ENCODE measurements at places on chromosomes 7 and 10.

DNA sequence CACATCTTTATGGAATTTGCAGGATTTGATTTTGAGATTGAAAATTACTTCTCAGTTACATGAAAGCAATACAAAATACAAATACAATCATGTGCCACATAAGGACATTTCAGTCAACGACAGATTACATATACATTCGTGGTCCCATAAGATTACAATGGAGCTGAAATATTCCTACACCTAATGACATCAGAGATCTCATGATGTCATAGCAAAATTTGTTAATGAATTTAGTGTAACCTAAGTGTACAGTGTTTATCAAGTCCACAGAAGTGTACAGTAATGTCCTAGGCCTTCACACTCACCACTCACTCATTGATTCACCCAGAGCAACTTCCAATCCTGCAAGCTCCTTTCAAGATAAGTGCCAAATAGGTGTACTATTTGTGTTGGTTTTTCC lies 126.5 kb downstream of the GPAM start:
- no peak for DNase-seq

- DNase-seq = peak; percentile 38
These were observed 70.6 kb downstream of the PIP4K2A start for GRCh38 chr10:22643775-22644174.

DNA sequence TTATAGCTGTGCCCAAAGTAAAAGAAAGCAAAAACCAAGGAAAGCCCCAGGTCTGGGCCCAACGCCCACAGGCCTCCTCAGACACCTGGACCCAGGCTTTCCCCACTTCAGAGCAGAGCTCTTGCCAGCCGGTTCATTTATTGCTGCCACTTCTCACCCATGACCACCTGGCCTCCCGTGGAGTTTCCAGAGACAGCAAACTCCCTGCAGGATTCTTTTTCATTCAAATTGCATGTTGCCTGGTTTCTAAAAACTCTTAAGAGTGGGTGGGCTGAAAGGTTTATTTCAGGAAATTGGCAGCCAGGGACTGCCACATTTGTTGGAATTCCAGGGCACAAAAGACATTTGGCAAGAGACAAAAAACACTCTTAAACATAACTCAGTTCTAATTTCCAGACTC lies 4.7 kb downstream of the VOPP1 start:
- no peak for DNase-seq

- DNase-seq = no peak
These were observed 24.2 kb downstream of the NCOA4 start for GRCh38 chr10:46006219-46006618.

GRCh38 chr10:129328546-129328945 lies 138.5 kb upstream of the MGMT start:
- no peak for DNase-seq

- no peak for DNase-seq
These were observed 210.9 kb upstream of the SEMA3E start for GRCh38 chr7:83859827-83860226.

GRCh38 chr10:108385963-108386362 lies 1221.5 kb upstream of the SORCS1 start:
- no peak for DNase-seq

DNA sequence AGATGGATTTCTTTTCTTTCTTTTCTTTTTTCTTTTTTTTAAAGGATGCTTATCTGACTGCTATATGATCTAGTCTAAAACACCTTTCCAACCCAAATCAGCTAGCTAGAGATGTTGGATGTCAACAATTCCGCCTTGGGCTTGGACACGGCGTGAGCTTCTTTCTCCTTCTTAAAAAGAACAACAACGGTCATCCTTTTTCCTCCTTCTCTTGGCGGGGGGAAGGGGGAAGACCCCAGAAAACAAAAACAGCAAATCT lies 1.0 kb downstream of the BEND7 start:
- no peak for DNase-seq

GRCh38 chr10:75034131-75034512 lies 77.3 kb upstream of the SAMD8 start:
- DNase-seq = peak; percentile 55

GRCh38 chr10:100446130-100446761 lies 16.6 kb upstream of the WNT8B start:
- DNase-seq = no peak

- no peak for DNase-seq
These were observed 72.5 kb downstream of the SYPL1 start for GRCh38 chr7:106039486-106040060.

DNA sequence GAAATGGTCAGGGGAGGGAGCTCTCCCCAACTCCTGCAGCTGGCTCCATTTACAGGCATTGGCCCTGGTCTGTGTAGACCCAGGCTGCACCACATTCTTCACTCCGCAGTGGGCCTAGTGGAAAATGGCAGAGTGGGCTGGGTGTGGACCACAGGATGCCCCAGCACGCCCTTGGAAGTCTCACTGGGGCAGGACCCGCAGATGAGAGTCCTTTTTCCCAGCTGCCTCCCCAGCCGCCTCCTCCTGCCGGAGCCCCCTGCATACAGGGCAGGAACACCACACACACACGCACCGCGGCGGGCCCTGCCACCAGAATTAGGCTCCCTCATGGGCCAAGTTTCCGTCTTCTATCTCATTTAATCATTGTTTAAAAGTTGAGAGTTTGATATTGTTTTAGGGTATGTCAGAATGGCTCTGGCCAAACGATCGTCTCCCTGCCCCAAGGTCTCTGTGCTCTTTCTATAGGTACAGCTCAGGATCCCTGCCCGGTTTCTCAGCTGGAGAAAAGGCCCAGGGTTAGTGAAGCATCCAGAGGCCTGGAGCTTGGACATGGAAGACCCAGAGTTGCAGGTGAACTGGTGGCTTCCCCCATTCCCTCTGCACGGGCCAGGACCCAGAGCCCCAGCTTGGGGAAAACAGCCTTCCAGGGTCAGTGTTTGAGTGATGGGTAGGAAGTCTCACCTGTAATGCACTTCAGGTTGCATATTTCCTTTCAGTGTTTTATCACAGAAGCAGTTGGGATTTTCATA lies 42.0 kb downstream of the ZNF467 start:
- no peak for DNase-seq

DNA sequence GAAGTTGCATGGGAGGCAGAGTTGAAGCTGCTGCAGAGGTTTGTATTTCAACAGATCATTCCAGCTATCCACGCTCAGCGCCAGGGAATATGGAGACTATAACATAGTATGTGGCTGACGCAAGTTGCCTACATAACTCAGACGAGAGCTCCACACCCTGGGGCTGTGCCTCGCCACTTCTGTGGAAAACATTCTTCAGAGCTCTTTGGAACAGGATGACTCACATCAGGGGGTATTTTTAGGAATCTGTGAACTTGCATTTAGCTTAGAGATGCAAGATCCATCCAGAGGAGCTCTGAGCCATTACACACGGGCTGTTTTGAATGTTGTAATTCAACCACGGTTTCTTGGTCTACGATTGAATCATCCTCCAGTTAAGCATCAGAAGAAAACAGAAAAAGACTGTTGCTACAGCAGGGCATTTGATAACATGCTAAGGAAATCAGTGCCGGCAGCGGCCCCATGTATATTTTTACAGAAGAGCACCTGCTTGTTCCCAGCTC lies 481.5 kb upstream of the AKR1E2 start:
- DNase-seq = peak; percentile 81

DNA sequence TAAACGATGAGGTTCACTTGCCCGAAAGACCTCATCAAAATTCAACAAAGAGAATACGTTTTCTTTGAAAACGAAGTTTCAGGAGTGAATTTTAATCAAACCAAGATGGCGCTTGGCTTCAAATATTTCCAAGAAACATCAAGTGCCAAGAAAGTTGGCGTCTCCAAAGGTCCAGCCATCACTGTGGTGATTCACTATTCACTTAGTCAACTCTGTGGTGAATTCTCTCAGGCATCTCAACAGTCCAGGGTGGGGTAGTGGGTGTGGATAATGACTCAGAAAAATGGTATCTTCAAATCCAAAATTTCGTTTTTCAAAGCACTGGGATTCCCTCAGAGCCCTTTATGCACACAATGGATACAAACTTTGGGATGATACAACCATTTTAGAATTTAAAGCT lies 133.1 kb downstream of the SVIL start:
- no peak for DNase-seq

- DNase-seq = peak; percentile 58
These were observed 129.1 kb upstream of the PPP1R3A start for GRCh38 chr7:114047889-114048288.
